ENCODE measurements at places on chromosomes 1 and 21.

DNA sequence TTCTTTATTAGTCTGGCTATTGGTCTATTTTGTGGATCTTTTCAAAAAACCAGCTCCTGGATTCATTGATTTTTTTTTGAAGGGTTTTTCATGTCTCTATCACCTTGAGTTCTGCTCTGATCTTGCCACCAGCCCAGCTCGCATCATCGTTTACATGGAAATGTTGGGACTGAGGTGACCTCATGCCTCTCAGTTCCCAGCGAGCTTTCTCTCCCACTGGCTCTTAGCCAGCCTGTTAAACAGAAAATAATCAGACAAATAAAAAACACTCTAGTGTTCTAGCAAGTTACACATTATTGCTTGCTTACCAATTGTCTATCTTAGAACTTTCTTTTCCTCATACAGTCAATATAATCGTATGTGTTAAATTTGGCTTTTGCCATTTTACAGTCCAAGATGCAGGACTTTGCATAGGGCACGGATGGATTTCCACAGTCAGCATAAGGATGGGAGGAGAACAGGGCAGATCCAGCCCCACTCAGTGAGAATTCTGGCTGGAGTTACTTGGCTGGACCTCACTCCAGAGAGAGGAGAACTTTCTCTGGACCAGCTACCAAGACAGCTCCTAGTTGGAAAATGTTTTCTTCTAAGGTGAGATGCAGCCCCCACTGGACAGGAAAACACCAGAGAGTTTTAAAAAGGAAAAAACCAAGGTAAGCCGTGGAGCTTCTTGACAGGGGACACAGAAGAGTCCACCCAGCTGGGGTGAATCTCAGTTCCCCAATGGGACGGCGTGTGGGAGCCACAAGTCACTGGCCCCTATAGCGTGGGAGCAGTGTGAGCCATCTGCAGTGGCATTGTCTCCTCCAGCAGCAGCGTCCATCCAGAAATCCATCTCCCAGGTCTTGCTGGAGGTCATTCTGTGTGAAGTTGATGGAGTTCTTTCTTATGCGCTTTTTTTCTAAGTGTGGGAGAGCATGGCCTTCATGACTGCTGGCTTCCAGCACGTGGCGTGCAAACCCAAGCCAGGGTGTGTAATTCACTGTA, 17.6 kb downstream of the PGBD2 start:
- DNase-seq, result no peak

DNA sequence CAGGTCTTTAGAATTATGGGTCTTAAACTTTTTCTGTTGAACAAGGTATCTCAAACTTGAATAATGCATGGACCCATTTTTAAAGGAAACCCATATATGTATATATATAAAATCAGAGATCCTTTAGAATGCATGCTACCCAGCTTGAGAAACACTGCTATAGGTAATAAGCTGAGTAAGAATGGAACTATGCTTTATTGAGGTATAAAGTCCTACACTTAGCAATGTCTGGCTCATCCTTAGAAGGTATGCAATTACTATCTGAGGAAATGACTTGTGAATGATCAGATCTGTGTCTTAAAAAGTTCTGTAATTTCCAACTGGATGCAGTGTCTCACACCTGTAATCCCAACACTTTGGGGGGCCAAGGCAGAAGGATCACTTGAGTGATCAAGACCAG, 11.2 kb downstream of the TRAF3IP3 start:
- DNase-seq, result no peak

GRCh38 chr1:246651012-246651695, 73.1 kb upstream of the SCCPDH start:
- DNase-seq, result no peak

DNA sequence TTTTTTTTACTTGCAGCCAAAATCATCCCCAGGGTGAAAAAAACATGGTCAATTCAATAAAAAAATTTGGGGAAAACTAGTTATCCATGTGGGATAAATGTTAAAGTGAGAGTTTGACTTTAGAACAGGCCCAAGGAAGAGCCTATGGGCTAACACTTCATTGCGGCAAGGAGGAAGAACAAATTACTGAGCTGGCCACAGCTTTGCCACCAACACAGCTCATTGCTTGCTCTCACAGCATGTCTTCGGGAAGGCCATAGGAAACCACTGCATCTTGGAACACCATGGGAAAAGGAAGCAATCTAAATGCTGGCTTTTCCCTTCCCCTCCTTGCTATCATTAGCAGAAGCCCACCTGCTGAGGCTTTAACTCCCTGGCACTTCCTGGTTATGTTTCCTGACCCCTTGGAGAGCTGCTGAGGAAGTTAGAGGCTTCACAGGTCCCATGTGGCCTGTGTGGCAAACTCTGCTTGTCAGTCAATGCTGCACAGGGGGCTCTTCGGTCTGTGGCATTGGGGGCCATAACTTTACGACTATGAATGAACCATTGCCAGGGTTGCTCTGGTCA, 86.0 kb downstream of the SLC25A24 start:
- no peak for DNase-seq

- DNase-seq, result no peak
Measured at GRCh38 chr1:71521655-71522264, 440.9 kb upstream of the ZRANB2 start.

DNA sequence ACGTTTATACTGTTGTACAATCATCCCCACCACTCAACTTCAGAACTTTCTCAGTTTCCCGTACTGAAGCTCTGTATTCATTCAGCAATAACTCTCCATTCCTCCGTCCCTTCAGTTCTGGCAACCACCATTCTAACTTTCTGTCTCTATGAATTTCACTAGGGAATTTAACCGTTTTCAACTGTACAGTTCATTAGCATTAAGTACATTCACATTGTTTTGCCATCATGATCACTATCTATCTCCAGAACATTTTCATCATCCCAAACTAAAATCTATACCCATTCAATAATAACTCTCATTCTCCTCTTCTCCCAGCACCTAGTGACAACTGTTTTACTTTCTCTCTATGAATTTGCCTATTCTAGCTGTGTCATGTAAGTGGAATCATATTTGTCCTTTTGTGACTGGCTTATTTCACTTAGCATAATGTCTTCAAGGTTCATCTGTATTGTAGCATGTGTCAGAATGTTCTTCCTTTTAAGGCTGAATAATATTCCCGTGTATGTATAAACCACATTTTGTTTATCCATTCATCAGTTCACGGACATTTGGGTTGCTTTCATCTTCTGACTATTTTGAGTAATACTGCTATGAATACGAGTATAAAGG, 75.0 kb downstream of the CEP350 start:
- DNase-seq, result no peak
